ENCODE measurements at places on chromosomes 7 and 10.

- DNase-seq: no peak
These were observed 47.7 kb upstream of the ZNF479 start for GRCh38 chr7:57179776-57180415.

- peak; percentile 24 for DNase-seq
These were observed 121.4 kb downstream of the CDK14 start for GRCh38 chr7:90717296-90718060.

DNA sequence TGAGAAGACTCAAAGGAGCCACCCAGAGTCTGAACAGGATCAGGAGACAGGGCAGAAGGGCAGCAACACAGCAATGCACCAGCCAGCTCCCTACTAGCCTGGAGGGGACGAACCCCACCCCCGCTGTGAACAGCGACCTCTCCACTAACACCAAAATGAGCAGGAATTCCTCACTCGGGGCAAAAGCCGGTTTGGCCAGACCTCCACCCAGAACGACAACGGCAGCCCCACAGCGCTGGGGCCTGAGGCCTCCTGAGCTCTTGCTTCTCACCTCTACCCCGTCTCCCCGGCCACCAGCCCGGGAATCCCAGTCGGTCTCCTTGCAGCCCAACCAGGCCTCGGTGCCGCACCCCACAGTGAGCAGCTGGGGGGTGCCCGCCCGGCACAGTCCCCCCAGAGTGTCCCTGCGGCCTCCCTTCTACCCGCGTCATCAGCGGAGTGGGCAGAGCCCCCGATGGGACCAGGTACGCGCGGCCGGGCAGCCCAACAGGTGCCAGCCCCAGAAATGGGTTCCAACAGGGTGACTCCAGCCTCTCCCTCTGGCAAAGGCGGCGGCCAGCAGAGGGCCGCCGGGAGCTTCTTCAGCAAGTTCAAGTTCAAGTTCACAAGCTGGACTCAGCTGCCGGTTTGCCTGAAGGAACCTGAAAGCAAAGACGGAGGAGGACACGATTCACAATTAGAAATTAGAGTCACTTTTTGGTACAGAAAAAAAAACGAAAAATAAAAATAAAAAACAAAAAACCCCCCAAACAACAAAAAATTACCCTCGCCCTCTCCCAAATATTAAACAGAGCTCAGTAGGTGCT lies 129.0 kb downstream of the MARCHF5 start:
- DNase-seq: no peak

DNA sequence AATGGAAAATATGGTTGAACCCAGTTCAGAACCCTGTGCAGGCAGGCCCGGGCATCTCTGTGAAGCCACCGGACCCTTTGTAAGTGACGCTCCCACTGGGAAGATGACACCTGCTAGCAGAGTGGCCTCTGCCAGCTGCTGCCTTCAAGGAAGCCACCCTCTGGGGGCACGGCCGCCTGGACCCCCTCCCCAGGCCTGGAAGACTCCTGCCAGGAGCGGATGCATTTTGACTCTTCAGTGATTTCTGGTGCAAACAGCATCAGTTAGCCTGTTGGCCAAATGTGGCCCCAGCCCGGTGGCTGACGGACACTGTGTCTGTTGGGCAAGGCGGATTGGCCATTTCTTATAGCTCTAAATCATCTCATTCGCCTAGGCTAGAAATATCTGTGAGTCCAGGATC lies 514.1 kb upstream of the FOXK1 start:
- DNase-seq: no peak

- DNase-seq: no peak
These were observed 31.1 kb downstream of the NUB1 start for GRCh38 chr7:151372612-151373265.
